OCI-LY7 (cell line): ENCODE measurements at places on chromosomes 1 and 21. TPM values are rescaled to one million over a fixed set of nuclear protein-coding genes. Genes with fewer than 3 reads are reported as not detected.

GRCh38 chr1:241841691-241842090 is 6.3 kb upstream of the EXO1 start:
- DNase-seq: no peak

DNA sequence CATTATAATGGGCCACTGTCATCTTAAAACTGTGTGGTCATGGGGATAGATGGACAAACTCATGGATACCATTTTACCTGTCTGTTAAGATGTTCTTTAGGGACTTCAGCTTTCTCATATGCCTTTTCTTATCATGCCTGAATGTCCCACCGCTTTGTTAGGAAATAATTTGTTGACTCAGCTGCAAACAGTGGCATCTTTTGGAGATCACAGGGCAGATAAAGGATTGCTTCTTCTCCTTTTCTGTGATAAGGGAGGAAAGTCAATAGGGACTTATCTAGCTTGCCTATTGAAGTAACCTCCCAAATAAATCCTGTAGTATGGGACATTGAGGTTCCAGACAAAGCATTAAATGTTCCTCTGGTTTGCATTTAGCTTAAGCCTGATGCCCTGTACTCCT is 79.8 kb upstream of the KIAA0040 start:
- no peak for DNase-seq

Gene OR2L13
- total RNA-seq: not detected in 2 replicates

Gene ARMH1
- total RNA-seq: 7.9 and 8.9 TPM in 2 replicates

DNA sequence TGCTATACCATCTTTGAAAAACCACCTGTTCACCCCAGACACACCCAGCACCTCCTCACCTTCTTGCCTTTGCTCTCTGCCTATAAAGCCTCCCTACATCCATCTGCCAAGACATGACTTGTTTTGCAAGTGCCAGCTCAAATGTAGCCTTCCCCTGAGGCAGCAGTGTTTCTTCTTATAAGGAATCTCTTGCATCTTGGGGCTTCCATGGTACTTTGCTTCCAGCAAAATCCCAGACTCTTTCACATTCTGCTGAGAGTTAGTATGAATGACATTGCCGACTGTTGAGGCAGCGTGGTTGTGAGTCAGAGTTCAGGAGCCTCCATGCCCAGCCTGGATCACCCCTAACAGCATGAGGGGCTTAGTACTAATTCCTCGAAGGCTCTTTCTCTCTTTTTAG is 217.4 kb upstream of the RUNX1 start:
- no peak for DNase-seq

GRCh38 chr1:40751802-40752201 is 31.8 kb upstream of the KCNQ4 start:
- no peak for DNase-seq

DNA sequence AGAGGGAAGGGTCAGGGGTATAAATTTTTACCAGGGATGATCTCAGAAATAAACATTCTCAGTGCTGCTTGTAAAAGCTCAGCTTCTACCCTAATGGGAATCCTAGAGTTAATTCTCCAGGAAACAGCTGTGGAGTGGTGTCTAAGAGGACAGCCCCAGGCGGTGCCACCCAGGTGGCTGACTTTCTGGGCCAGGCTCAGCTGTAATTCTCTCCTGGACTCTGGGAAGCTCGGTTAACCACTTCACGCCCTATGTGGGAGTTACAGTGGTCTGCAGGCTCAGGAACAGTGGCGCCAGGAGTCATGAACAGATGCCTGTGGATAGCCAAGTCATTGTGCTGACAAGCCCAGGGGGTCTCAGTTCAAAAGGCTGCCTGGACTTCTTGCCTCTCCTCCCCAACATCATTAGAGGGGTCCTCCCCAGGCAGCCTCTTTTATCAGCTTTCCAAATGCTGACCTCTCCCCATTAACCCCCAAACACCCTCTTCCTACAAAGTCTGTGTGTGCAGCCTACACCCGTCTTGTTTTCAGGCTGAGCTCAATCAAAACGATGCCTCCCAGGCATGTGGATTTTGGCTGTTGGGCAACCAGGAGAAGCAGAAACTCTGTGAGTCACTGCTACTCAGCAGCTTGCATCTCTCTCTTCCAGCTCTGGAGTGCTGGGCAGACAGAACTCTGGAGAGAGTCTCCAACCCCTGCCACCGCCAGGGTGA is 1.2 kb downstream of the HHIPL2 start:
- DNase-seq: no peak

- DNase-seq: peak; percentile 56
Measured at GRCh38 chr1:31936278-31936980, 1.7 kb downstream of the PTP4A2 start.

Gene CORT
- total RNA-seq: 1.3 TPM in 1 of 2 replicates, not detected in the other

Gene FCMR
- total RNA-seq: 9.2 and 10.6 TPM in 2 replicates

Gene GSTM1
- not detected in 2 replicates for total RNA-seq

Gene ST6GALNAC3
- total RNA-seq: 1.2 and 2.0 TPM in 2 replicates

GRCh38 chr1:6090288-6090687 is 44.6 kb downstream of the KCNAB2 start:
- no peak for DNase-seq

Gene LEFTY1
- 0.44 and 1.0 TPM in 2 replicates for total RNA-seq

Gene LCE3E
- total RNA-seq: not detected in 2 replicates

GRCh38 chr21:38957575-38958322 is 152.0 kb downstream of the ETS2 start:
- no peak for DNase-seq

- no peak for DNase-seq
Measured at GRCh38 chr1:117235863-117236465, 25.2 kb upstream of the VTCN1 start.

GRCh38 chr21:29657240-29657989 is 282.4 kb downstream of the GRIK1 start:
- DNase-seq: no peak

GRCh38 chr1:213936571-213936970 is 51.2 kb upstream of the PROX1 start:
- no peak for DNase-seq

DNA sequence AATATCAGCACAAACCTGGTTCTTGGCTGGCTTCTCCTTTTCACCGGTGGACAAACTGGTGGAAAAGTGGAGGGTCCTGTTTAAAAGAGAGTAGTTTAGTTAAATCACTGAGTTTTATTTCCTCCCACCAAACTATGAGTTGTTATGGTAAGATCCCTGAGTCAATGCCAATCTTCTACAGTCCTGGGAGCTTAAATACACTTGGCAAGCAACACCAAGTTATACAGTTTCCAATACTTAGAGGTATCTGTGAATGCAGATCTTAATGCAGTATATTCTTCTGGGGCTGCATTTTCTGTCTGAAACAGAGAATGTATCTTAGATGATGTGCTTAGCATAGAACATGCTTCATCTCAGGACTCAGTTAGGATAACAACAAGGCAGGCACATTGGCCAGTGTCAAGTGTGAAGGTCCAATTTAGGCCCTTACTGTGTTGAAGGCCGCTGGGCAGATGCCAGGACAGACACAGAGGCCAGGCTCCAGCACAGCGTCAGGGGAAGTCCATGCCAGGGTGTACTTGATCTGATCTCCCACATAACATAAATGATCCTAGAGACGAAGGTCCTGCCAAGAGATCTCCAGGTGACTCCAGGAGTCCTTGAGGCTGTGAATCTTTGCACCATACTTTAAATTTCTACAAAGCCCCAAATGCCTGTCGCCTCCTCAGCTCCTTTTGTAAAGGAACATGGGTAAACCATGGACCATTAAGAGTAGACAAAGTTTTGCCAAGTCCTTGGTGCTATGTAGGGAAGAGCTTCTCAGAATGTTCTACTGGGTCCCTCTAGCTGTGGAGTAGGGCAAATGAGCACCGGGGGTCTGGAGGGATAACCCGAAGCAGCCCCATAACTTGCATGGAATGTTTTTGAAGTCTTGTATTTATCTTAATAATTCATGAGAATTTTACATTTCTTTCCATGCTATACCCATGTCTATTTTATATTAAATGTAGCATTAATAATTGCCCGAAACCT is 76.8 kb downstream of the KCNJ15 start:
- DNase-seq: no peak

DNA sequence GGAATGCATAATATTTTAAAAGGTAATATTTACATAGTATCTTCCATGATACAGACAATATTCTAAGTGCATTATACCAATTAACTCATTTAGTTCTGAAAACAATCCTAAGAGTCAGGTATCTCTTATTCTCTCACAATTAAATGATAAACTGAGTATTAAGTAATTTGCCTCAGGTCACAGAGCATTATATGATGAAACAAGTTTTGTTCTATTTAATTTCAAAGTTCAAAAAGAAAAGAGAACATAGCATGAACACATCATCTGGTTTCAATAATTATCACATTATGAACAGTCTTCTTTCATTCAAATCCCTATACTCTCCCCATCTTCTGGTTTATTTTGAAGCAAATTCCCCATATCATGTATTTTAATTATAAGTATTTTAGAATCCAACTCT is 927.5 kb downstream of the ADGRL2 start:
- no peak for DNase-seq

DNA sequence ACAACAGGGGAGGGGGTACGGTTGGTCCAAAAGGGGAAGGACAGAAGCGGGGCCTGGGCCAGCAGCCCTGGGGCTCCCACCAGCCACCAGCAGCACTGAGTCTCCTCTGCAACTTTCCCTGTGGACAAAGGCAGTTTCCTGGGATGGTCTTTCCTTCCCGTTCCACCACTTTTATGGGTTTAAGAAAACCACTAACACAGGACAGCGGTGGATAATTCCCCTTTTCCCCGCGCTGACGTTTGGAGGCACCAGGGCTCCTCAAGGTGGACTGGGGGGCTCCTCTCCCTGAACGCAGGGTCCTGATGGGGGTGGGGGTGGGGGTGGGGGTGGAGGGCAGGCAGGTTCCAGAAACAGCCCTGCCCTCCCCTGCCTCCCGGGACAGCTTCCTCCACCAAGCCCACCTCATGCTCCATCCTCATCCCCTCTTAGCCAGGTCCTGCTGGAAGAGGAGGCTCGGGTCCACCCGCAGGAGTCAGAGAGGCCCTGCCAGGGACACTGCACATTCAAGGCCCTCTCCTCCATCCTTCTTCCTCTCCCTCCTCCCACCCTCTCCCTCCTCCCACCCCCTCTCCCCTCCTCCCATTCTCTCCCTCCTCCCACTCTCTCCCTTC is 4.8 kb upstream of the COL6A1 start:
- DNase-seq: no peak

DNA sequence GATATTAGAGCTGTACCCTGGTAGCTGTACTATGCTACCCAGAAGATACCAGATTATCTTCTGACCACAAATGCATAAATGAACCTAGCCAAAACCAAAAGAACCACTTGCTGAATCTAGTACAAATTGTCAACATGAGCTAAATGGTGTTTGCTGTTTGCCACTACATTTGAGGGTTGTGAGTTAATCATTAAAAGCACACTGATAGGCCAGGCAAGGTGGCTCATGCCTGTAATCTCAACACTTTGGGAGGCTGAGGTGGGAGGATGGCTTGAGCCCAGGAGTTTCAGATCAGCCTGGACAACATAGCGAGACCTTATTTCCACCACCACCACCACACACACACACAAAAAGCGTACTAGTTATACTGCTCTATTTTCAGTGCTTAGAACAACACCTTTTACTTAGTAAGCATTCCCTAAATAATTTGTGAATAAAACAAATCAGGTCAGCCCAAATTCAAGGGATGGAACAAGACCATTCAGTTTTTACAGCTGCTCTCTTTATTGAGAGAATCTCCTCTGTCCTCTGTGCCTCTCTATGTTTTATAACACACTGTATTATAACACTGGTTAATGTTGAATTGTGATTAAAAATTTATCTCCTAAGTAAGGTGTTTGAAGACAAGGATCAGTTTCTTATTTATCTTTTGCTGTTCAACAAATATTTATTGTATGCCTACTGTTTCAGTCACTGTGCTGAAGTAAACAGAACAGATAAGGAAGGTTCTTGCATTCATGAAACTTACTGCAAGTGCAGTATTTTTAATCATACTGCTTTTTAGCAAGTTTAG is 44.0 kb downstream of the MAGI3 start:
- no peak for DNase-seq

DNA sequence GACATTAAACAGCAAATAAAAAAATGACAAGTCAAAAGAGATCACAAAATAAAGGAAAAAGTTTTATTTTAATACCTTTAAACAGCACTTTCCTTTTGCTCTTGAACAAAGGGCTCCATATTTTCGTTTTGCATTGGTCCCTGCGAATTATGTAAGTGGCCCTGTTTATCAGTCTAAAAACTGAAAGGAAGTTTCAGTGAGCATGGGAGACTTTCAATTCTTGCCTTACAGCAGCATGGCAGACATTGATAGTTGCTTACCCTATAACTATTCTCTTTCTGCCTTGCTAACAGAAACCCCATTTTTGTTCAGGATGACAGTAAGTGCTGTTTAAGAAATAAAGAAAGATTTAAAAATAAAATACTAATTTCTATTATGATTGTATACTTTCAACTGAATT is 5.2 kb upstream of the SH3GLB1 start:
- no peak for DNase-seq
